Spinal cord (tissue), 10 donors: ENCODE measurements at places on chromosomes 6 and 20.

DNA sequence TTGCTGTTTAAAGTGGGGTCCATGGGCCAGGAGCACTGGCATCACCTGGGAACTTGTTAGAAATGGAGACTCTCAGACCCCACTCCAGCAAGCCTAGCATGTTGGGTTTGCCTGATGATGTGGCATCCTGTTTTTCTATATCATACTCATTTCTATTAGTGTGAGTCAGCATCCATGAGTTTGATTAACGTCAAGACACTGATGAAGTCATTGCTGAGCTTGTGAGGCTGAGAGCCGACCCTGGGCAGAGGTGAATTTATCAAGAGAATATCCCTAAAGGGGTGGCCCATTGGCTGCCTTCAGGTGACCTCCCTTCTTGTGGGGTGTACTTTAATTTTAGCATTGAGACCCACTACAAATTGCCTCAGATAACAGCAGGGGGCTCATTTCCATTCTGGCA lies 43.4 kb upstream of the RNF144B start:
- no peak for DNase-seq

DNA sequence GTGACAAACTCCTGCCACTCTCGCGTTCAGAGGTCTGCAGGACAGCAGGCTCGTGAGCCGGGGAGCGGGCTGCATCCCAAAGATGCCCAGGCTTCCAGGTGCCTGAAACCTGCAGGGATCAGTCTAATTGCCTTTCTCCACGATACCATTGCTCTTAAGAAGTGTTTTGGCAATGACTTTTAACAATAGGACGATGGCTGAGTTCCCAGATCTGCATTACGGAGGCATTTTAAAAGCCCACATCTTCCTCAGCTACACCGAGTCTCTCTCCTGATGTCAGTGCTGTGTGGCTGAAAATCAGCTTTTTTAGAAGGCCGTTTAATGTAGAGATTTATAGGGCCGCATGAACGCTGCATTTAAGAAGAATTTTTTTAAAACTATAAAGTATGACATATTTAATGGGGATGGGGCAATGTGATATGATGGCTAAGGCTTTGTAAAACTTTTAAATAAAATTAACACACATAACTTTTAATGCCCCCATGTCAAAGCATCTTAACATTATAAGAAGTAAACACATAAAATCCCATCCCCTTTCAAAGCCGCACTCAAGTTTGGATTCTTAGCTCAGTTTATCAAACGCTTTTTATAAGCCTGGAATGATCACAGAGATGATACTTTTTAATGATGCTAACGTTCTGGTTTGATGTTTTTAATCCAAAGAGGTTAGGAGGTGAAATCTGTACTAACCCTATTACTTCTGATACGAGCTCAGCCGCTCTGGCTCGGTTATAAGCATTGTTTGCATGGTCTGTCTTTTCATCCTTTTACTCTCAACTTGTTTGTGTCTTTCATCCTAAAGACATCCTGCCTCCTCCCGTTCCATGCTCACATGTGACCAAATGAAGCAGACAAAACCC lies 386.0 kb downstream of the SMOC2 start:
- DNase-seq = no peak

GRCh38 chr20:50877232-50877743 lies 53.9 kb downstream of the ADNP start:
- DNase-seq = no peak

DNA sequence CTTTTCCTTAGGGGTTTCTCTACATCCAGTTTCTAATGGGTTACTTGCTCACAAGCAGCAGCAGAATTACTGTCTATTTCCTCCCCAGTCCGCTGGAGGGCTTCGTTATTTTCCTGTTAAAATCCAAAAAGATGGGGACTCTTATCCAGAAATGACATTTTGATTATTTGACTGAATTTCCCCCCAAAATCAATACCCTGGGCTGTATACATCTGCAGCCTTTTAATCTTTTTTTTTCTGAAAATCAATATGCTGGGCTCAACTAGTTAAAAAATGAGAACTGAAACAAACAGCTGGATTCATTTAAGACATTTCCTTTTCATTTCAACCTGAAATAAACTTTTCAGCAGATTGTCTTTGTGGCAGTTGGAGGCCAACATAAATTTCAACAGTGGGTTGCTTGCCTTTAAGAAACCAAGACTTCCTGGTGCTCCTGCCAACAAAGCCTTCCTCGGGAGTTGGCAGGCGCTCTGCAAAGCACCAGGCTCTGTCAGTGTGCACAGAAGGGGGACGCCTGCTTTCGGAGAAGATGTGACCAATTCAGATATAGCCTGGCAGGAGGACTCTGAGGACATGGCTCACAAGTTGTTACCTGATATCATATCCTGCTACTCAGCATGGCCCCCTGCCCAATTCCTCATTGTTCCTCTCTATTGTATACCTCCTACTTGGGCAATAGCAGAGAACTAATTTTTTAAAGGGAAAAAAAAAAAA lies 204.7 kb upstream of the ARG1 start:
- DNase-seq = peak; percentile 66

GRCh38 chr6:41732591-41733359 lies 2.6 kb downstream of the TFEB start:
- no peak for DNase-seq

DNA sequence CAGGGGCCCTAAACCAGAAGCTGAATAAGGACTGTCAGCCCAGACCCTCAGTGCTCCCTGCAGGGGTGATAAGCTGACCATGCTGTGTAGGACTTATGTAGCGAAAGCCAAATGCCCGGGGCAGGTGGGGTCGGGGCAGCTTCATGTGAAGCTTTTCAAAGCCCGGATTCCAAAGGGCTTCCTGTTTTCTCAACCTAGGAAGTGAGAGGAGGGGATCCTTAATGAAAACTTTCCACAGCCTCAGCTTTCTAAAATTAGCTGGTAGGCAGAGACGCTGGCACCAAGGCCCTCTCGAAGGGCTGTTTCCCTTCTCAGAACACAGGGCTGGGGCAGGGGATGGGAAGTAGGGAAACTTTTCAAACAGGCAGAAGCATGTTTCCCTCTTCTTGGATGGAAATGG lies 148.9 kb downstream of the NFATC2 start:
- no peak for DNase-seq

DNA sequence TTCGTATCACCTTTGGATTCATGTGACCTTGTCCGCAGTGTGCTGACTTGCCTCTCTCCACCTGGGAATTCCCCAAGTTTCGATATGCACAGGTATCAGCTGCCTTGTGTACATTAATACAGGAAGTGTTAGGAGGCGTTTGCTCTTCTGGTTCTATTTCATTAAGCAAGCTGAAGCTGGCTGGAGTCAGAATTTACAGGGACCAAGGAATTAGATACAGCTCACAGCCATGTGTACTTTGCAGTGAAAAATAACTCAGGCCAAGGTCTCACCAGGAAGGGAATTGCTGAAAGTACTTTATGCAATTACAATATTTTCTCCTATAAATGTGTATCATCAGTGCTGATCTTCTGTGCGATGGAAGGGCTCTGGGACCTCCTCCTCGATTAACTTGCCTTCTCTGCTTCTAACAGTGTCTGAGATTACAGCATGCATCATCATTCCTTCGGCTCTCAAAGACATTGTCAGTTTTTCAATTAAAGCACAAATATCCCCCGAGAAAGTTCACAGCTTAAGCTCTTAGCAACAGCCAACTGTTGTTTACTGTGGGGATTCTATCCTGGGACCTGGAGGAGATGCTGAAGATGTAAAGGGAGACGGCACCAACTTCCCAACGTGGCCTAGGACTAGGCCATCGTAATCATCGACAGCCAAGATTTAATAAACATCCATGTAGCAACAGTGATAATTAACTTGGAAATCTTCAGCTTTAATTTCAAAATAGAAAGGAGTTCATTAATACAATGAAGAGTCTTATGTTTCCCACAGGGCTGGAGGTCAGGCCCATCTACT lies 13.8 kb upstream of the TIAM2 start:
- peak; percentile 32 for DNase-seq

DNA sequence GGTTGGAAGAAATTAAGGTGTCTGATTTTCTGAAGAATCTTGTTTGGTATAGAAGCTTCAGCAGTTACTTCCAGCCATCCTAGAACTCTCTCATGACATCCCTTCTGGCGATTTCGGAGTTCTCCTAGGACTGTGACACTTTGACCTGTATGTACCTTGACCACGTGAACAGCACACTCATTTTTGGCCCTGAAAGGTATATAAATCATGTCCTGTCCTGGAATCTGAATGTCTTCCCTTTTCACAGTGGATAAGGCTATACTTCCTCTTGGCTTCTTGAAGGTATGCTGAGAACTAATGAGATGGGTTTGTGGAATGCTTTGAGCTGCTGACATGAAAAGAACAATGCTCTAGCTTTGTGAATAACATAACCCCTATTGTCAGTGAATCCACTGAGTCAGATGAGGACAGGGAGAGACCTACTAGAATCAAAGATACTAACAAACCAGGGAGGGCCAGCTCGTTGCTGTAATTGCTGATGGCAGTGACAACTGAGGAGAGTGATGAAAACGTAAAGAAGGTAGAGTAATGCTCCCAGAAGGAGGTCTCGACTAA lies 6.0 kb upstream of the ZDHHC14 start:
- no peak for DNase-seq

- DNase-seq = no peak
These were observed 90.0 kb upstream of the DTNBP1 start for GRCh38 chr6:15752820-15753219.

- no peak for DNase-seq
These were observed 21.1 kb downstream of the PDRG1 start for GRCh38 chr20:31930779-31931178.

DNA sequence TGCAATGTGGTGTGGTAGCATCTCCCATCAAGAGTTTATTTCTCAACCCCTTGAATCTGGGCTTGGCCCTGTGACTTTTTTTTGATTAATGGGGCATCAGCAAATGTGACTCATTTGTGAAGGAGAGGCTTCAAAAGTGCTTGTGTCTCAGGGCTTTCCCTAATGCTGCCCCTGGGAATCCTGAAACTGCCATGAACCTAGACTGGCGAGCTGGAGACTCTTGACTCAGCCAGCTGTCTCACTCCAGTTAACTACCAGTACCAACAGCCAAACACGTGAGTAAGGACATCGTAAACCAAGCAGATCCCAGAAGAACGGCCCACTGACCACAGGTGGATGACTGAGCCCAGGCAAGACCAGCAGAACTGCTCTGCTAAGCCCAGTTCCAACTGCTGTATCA lies 72.8 kb upstream of the ADTRP start:
- no peak for DNase-seq

DNA sequence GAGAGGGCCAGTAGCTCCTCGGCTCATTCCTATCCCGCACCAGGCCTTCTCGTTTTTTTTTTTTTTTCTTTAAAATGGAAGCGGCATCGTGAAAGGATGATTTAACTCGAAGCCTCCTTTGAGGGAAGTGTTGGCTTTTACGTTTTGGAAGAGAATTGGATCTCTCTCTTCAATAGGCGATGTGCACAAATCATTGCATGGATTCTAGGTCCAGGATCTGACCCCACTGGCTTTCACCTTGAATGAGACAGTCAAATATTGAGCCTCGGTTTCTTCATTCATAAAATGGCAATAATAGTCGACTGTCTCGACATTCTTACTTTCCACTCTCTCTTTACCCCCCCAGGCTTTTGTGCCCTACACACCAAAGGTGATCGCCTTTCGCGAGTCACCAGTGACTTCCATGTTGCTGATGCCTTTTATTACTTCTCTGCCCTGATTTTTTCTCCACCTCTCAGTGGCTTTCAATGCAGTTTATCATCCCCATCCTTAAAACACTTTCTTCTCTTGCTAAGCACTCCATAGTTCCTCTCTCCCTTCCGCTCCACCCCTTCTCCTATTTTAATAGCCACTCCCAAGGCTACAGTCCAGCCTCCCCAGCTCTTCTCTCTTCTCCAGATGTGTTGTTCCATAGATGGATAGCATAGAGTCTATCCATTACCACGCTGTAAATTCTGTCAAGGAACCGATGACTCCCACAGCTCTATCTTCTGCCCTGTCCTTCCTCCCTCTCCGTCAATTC lies 473 bp upstream of the DTNBP1 start:
- DNase-seq = no peak

DNA sequence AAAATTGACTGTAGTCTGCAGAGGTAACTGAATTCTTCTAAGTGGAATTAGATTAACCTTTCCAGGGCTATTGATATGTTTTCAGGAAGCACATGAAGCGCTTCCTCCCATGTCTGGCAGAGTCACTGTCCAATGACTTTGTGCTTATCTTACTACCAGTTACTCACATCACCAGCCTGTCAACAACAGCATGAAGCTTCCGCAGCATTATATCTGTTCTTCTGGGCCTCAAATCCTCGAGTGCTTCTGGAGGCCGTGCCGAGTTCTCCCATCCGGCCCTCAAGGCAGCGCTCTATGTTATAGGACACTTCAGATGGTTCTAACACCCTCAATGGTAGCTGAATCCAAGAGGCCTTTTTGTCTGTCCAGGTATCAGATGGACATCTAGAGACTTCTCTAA lies 33.2 kb downstream of the PSMG4 start:
- no peak for DNase-seq
